ENCODE measurements at places on chromosomes 13 and 19. TPM values are rescaled to one million over a fixed set of nuclear protein-coding genes. Genes with fewer than 3 reads are reported as not detected.

- no peak for DNase-seq
Measured at GRCh38 chr19:44712864-44713515, 14.0 kb downstream of the CEACAM16 start.

DNA sequence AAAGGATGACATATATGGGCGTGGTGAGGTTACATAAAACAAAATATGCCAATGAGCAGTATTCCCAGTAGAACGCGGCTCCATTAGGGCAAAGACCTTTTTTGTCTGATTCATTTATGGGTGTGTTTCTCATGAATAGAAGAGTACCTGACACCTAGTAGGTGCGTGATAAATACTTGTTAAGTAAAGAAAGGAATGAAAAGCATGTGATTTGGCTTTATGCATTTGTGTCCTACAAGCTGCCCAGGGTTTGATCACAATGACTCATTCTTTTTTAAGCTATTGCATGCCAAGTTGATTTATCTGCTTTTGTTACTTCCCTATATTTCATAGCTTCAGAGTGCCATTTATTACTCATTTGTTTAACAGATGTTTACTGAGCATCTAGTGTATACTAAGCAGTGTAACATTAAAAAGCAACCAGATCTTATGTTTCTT lies 19.1 kb upstream of the KCTD4 start:
- DNase-seq: no peak

- DNase-seq: no peak
Measured at GRCh38 chr13:40390401-40390916, 276.0 kb downstream of the FOXO1 start.

GRCh38 chr13:78376033-78376432 lies 227.3 kb downstream of the POU4F1 start:
- no peak for DNase-seq

- DNase-seq: no peak
Measured at GRCh38 chr13:76440568-76440967, 445.6 kb downstream of the KCTD12 start.

DNA sequence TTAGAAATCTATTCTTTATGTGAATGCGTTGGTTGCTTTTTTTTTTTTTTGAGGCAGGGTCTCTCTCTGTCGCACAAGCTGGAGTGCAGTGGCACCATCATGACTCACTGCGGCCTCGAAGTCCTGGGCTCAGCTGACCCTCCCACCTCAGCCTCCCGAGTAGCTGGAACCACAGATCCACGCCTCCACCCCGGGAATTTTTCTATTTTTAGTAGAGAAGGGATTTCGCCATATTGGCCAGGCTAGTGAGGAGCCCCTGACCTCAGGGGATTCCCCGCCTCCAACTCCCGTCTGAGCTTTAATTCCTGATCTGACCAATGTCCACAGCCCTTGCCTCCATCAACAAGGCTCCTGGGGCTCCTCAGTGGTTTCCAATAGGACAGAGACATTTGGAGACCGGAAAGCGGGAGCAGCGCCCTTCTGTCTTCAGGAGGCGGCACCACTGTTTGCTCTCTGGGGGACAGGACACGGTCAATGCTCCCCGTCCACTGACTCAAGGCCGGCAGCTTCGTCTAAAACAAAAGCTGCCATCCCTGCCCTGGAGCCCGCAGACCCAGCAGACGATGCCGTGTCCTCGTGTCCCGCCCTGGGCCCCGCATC lies 503 bp downstream of the TUBA3C start:
- no peak for DNase-seq

DNA sequence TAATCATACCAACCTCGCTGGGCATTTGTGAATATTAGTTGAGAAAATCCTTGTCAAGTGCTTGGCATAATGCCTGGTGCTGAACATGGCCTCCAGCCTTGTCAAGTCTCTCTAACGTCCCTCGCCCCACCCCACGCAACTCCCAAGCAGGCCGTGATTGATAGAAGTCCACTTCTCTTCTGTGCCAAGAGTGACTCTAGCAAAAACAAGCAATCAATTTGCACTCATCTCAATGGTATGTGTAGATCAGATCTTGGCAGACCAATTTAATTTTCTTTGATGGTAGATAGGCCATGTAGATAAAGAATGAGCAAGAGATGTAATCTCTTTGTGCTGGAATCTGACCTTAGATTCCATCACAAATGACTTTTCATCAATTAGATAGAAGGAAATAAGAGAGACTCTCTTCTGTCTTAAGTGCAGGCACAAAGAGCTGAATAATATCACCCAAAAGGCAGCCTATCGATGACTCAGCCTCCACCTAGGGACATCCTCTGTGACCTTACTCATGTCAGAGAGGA lies 31.0 kb upstream of the KATNAL1 start:
- DNase-seq: no peak

GRCh38 chr13:21541980-21542379 lies 62.0 kb downstream of the MICU2 start:
- no peak for DNase-seq

GRCh38 chr13:32381539-32381938 lies 46.4 kb downstream of the N4BP2L1 start:
- no peak for DNase-seq

DNA sequence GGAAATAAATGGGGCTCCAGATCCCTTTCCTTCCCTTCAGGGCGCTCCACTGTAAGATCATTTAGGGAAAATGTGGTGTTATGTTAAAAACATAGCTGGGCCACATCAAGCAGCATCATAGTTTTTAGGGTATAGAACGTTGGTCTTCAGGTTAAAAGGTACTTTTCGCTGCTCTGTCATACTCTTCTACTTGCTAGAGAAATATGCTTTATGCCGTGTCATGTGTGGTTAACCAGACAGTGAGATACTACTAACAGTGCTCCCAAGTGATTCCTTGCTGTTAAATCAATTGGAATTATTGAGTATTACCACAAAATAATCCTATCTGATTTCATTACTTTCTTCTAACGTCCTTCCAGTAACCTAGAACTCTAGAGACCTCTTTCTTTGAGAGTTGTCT lies 1.1 kb upstream of the NDFIP2 start:
- DNase-seq: no peak

DNA sequence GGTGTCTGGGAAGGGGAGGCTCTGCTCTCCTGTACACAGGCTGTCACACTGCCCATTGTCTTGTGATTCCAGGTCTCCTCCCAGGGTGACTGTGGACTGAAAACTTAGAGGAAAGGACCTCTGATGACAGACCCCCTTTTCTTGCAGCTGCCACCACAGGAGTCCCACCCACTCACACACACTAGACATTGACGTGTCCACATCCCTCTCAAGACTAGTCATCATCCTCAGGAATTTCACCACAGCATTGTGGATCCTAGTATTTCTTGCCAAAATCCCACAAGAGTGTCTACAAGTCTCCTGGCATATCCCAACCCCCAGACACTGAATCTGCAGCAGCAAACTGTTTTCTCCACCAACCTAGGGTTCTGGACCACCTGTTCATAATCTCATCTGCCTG lies 5.3 kb downstream of the ZNF85 start:
- DNase-seq: no peak

The SIAH3 gene
- not detected for total RNA-seq

The SLC25A41 gene
- not detected for total RNA-seq

The ATP4B gene
- not detected for total RNA-seq
